8988T (cell line): ENCODE measurements at places on chromosomes 5 and 9.

DNA sequence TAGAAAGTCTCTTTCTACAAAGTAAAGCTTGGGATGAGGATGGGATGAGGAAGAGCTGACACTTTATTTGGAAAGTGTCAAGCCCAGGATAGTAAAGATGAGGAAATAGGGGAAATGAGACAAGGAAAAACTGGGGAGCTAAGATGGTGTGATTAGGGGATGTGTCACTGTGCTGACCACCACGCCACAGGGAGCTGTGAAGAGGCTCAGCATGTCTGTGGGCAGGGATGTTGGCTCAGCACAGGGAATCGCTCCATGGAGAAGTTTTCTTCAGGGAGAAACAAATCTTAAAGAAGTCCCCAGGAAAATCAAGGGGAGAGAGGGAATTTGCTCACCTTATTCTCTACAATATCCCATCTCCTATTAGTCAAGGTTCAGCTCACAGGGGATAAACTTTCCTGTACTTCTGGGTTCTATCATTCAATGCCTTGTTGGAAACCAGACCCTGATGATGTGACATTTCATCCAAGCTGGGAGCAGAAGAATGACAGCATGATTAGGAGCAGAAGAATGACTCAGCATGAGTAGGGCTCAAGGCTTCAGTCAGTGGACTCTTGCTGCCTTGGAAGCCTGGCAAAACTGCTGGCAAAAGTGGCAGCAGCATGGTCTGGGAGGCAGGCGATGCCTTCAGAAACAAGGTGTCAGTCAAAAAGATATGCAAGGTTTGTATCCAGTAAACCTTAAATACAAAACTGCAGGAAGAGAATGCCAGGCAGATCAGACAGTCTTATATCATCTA lies 4.9 kb downstream of the HSPB3 start:
- DNase-seq, result no peak

DNA sequence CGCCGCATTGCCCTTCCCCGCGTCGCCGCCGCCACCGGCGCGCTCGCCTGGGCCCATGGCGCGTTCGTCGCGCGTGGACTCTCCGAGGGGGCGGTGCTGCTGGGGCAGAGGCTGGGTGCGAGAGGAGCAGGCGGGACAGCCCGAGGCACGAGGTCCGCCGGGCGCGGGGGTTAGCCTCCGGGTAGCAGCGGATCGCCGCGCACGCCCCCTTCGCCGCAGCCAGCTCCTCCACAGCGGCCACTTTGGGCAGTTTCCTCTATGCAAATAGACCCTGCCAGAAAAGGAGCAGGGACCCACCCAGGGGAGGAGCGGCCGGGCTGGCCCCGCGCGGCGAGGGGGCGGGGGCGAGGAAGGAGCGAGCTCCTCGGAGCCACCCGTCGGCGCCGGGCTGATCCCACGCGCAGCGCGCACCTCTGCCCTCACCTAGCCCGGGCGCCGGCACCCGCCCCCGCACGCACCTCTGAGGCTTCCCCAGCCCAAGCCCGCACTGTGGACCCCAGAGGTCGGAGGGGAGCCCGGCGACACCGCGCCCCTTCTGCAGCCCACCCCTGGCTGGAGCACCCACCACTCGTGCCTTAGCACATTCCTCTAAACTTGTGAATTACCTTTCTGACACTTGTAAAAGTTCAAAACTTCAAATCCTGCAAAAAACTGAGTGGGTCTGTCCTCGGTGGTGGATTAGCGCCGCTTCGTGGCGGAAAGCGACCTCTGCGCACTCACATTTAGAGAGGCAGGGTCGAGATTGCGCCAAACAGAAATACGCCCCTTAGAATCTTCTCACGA lies at the start of gene COL23A1:
TSS of gene COL23A1 (minus strand) at position 253 of the 783 bp plus-strand sequence.
- DNase-seq, result no peak

- no peak for DNase-seq
These were observed 352.9 kb downstream of the DNAH5 start for GRCh38 chr5:13591621-13592020.

GRCh38 chr9:69740872-69741505 lies 18.8 kb downstream of the PTAR1 start:
- DNase-seq, result no peak

DNA sequence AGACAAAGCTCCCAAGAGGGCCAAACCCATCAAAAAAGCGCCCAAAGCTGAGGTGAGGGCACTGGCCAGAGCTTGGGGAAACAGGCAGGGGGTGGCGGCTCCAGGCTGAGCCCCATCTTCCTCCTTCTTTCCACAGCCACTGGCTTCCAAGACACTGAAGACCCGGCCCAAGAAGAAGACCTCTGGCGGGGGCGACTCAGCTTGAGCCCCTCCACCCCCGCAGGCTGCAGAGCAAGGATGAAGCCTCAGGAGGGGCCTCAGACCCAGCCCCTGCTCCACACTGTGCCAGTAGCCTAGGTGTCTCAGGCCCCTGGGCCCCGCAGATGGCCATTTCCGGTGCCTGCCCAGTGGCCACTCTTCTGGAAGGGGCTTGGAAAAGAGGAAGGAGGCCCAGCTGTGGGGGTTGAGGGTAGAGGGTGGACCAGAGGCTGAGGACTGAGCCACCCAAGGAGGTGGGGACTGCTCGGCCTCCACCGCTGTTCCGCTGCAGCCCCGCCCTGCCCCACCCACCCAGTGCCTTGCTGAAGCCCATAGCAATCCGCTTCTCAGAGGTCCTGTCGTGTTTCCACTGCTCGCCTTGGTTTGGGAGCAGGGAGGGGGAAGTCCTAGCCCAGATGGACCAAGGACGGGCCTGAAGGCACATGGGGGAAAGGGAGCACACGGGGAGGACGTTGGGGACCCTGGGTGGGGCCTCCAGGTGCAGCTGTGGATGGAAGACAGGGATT lies 6.9 kb downstream of the REEP2 start:
- no peak for DNase-seq

GRCh38 chr5:134070725-134071613 lies 43.5 kb upstream of the TCF7 start:
- peak; percentile 50 for DNase-seq

- no peak for DNase-seq
These were observed 80.5 kb downstream of the NREP start for GRCh38 chr5:111676466-111676865.

- no peak for DNase-seq
These were observed 16.5 kb downstream of the LVRN start for GRCh38 chr5:115978779-115979178.
